ENCODE measurements at places on chromosomes 12 and 14. TPM values are rescaled to one million over a fixed set of nuclear protein-coding genes. Genes with fewer than 3 reads are reported as not detected.

DNA sequence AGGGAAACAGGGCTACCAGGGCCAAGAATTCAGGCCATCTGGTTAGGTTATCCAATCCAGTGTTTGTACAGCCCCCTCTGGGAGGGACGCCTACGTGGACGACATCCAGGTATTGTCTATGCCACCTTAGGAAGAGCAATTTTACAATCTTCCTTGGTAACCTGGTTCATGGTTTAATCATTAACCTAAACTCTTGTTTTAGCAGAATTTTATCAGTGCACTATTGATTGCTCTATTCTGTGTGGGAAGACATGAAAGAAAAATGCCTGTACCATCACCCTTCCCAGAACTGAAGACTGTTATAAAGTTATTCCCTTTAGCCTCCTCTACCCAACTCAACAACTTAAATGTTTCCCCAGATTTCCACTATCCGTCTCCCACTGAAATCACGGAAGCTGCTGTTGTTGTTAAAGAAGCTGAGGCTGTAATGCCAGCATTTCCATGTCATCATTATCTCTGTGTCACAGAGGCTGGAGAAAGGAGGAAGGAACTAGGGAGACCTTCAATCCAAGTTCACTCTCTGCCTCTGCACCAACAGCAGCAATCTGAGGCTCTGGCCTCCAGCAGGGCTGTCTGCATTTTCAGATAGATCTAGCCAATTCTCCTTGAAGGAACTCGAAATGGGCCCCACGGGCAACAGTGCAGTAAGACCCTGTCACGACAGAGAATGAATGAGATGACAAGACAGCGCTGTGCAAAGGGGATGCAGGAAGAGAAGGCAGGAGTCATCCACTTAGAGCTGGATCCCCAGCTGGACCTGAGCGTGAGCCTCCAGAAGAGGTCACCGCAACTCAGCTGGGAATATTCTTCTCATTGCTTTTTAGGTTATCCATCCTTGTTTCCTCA is 183.4 kb upstream of the GZMB start:
- H3K4me3 ChIP-seq = no peak overlapping the region
- no peak overlapping the region for H3K27ac ChIP-seq
- no peaks in the 10 kb centered on the region for H3K27me3 ChIP-seq
- H3K36me3 ChIP-seq = no peaks in the 10 kb centered on the region
- DNase-seq = peak; percentile 52

DNA sequence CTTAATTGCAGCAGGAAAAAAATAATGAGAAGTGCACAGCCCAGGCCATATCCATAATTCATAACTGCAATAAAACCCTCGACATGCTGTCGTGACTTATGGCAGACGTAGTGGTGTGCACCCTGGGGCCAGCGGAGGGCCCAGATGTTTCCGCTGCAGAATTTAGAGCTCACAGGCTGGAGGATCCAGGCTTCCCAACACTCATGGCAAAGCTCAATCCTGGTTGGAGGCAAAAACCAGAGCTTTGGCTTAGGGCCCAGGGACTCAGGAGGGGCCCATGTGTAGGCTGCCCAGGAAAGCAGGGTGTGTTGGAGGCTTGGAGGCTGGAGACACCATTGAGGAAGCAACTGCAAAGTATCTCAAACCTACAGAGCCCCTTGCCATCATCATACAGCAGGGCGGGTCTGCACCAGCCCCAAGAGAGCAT is 68.7 kb downstream of the SERPINA3 start:
- H3K36me3 ChIP-seq = no peaks in the 10 kb centered on the region
- no peak for DNase-seq
- H3K27me3 ChIP-seq = peaks cover 2% of the 10 kb centered on the region
- no peak overlapping the region for H3K27ac ChIP-seq

DNA sequence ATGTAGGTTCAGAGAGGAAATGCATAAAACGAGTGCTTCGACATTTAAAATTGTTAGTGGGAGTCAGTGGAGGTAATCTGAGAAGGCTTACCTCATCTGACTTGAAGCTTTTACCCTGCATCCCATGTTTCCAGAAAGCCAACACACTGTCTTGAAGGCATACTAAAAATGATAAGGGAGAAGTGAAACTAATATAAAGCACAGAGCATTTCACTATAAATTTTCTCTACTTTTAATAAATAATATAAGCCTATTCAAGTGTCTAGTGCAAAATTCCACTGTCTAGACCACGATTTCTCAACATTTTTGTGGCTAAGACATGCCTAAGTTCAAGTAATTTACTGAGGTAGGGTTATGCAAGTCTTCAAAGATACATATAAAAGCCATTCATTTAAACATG is 29.1 kb upstream of the CDKL1 start:
- no peak overlapping the region for H3K4me3 ChIP-seq
- peaks cover 19% of the 10 kb centered on the region for H3K36me3 ChIP-seq
- peak; percentile 69 for DNase-seq
- H3K27me3 ChIP-seq = no peaks in the 10 kb centered on the region
- no peak overlapping the region for H3K27ac ChIP-seq

DNA sequence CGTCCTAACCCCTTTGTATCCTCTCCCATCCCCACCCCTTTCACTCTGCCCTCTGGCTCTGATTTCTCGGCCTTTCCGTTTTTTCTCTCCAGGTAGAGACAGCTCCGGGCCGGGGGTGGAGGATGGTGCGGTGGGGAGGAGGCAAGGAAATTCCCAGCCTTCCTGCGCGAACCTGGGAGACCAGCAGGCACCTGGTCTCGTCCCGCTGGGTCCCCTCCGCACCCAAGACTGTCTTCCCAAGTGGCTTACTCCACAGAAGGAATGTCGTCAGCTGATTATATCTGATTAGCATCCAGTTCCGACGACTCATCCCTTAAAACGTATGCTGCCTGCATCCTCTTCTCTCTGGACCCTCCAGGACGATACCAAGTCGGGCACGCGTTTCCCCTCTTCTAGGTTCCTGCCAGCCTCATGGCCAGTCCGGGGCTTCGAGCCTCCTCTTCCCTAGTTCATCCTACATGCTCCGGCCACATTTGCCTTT is 42.2 kb upstream of the CAPRIN2 start:
- H3K27me3 ChIP-seq = no peaks in the 10 kb centered on the region
- peaks cover 17% of the 10 kb centered on the region for H3K4me1 ChIP-seq
- peak overlapping the region; percentile 93 for H3K27ac ChIP-seq
- H3K4me3 ChIP-seq = peak overlapping the region; percentile 61

DNA sequence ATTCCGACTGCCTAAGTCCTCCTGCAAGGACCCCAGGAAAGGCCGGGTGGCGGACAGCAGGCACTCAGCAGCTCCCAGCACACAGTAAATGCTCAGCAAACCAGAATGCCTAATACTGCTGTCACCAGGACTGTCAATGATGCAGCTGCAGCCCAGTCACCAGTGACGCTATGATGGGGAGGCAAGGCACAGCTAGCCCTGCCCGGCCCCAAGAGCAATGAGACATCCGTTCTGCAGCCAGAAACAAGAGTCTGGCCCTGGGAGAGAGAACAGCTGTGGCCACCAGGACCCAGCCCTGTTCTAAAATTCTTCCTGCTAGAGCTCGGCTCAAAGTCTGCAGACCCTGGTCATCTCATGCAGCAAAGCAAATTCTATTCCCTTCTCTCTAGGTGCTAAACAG is 69.8 kb downstream of the NCOR2 start:
- H3K36me3 ChIP-seq = peaks cover 11% of the 10 kb centered on the region
- no peaks in the 10 kb centered on the region for H3K27me3 ChIP-seq
- peak overlapping the region; percentile 75 for H3K27ac ChIP-seq
- DNase-seq = peak; percentile 96
- peaks cover 34% of the 10 kb centered on the region for H3K4me1 ChIP-seq

DNA sequence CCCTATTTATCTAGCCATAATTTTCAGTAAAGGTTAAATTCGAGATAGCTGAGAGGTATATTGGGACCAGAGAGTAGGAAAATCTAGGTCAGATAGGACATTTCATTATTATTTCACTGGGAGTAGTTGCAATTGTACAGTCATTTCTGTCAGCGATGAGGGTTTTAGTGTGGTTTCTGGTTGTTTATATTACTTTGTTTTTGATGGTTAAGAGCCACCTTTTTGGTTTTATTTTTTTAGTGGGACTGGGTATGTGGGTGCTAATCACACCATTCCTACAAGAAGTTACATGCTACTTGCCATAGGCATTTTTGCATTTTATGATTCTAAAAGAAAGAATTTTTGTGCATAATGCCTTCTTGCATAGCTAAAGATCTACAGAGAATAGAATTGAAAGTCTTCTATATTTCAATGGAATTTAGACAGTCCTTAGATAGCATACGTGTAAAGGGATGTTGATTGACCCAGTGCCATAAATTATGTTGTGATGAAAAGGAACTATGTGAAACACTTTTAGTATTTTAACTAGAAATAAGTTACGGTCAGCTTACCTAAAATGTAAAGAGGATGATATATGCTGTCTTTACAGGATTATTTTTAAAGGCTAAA is 85.2 kb downstream of the KTN1 start:
- H3K4me1 ChIP-seq = no peaks in the 10 kb centered on the region
- peak; percentile 21 for DNase-seq
- peaks cover 9% of the 10 kb centered on the region for H3K36me3 ChIP-seq
- no peaks in the 10 kb centered on the region for H3K27me3 ChIP-seq
- H3K27ac ChIP-seq = no peak overlapping the region
- H3K4me3 ChIP-seq = no peak overlapping the region

The ATP5MC2 gene
- total RNA-seq = 361 TPM

DNA sequence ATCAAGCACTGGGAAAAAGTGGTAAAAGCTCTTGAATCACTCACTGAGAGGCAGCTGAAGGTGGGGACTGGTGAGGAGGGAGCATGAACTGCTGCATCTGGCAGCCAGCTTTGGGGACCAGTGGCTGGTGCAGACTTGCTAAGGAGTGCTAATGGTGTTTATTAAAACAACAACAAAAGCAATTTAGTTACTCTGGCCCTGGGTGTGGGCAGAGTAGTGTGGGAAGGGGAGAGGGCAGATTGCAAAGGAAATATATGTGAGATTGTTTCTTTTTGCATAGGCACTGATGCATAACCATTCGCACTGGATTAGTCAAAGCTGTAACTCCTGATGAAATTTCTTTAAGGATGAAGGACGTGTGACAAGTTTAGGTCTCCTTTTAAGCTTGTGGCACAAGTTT is 8.1 kb downstream of the TXNRD1 start:
- H3K4me3 ChIP-seq = no peak overlapping the region
- H3K27ac ChIP-seq = no peak overlapping the region
- H3K4me1 ChIP-seq = peaks cover 12% of the 10 kb centered on the region
- DNase-seq = no peak
- H3K36me3 ChIP-seq = no peaks in the 10 kb centered on the region

GRCh38 chr12:65655074-65655493 is 169.2 kb upstream of the HMGA2 start:
- H3K27me3 ChIP-seq = no peaks in the 10 kb centered on the region
- H3K36me3 ChIP-seq = no peaks in the 10 kb centered on the region
- no peak overlapping the region for H3K4me3 ChIP-seq
- DNase-seq = peak; percentile 81

DNA sequence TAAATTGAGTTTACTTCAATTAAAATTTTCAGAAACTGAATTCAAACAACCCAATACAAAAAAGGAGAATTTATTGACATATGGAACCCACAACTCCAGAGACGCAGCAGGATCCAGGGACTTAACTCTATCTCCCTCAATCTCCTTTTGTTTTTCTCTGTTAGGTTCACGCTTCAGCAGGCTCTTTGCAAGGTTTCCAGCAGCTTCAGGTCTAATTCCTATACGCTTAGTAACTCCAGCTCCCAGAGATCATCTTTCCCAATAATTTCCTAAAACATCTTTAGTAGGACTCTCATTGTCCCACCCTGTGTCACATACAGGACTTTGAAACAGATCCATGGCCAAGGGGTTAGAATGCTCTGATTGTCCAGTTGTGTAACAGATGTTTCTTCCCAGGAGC is 175.2 kb downstream of the RMST start:
- H3K36me3 ChIP-seq = no peaks in the 10 kb centered on the region
- no peak overlapping the region for H3K27ac ChIP-seq
- no peak for DNase-seq
- H3K27me3 ChIP-seq = no peaks in the 10 kb centered on the region

Measured in IMR-90 (cell line).